ENCODE measurements at places on chromosomes 2 and 18.

DNA sequence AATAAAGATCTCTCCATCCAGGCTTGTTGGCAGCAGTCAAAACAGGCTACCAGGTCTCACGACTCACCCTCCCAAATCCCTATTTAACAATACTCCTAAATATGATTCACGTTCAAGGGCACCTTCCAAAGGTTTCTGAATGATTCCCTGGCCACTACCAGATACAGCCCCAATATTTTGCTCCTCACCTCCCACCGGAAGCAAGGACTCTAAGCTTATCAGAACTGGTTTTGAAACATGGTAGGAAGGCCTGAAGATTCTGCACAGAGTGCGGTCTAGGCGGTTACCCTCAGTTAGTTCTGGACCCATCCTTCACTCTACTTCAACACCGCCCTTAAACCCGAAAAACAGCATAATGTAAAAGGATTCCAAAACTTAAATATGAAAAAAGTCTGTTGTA lies 5.2 kb downstream of the PPP4R1 start:
- DNase-seq = no peak

GRCh38 chr2:10707831-10708230 lies 13.6 kb upstream of the ATP6V1C2 start:
- DNase-seq = no peak

GRCh38 chr2:151238527-151239487 lies 22.9 kb downstream of the RBM43 start:
- DNase-seq = no peak

DNA sequence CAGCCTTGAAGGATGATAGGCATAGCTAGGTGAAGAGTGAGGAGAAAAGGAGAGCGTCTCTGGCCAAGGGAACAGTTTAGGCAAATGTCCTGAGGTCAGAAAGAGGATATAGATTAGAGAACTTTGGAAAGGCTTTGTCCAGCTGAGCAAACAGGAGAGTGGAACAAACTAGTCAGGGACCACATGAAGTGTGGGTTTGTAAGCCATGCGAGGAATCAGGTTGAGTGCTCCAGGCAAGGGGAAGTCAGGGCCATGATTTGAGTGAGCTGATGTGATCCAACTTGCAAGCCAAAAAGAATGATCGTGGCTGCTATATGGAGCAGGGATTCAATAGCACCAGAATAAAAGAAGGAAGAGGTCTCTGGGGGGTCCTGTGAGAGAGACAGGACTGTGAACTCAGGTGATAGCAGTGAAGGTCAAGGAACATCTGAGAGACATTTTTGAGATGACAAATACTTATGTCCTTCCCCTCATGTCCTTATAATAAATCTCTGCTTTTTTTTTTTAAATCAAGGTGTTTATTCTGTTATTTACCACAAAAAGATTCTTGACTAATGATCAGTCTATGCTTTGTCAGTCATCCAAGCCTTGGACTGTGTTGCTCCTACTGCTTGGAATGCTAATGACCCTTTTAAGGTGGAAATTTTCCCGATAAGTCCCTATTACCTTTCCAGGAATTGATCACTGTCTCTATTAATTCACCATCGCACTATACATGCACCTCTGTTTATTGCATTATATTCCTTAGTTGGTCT lies 472.6 kb downstream of the TXNL1 start:
- DNase-seq = no peak

DNA sequence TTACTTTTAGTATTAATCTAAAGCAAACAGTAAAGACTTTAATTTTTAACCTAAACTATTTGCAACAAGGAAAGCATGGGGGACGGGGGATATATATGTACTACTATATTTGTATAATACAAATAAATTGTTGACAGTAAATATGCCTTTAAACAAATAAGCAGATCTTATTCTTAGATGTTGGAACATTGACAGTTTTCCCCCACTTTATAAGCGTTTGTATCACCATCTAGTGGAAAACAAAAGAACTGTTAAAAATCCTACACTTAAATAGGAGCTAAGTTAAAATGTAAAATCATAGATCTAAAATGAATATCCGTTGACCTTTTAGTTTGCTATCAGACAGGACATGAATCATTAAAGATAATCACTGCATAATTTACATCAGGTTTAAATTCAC lies 50.0 kb downstream of the RBBP8 start:
- no peak for DNase-seq

DNA sequence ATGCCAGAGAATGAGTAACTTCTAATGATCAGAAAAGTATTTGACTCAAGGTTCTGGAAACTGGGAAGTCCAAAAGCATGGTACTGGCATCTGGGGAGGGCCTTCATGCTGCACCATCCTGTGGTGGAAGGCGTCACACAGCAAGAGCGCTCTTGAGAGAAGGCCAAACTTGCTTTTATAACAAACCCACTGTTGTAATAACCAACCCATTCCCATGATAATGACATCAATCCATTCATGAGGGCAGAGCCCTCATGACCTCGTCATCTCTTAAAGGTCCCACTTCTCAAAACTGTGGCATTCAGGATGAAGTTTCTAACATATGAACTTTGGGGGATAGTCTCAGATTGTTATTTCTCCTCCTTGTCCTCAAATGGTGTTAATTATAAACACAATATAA lies 67.8 kb downstream of the COA5 start:
- DNase-seq = no peak

All from epithelial cell of prostate (primary cell).